ENCODE measurements at places on chromosomes 2 and 18.

GRCh38 chr18:3679241-3679640 lies 229.3 kb downstream of the TGIF1 start:
- no peak for DNase-seq

DNA sequence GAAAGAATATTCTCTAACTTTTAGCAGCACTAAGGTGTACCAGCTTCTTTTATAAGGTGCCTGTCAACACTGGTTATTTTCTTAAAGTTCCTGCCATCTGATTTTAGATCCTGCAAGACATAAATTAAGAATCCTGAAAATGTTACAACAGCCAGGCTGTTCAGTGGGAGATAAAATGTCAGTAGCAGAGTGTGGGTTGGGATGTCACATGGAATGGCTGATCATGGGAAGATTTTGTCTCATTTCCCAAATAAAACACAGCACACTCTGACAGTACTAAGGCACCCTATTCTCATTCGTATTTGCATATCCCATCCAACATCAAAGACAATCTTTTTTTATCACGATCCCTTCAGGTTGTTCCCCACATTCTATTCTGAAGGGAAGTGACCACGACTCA lies 2.4 kb upstream of the COX7A2L start:
- no peak for DNase-seq

DNA sequence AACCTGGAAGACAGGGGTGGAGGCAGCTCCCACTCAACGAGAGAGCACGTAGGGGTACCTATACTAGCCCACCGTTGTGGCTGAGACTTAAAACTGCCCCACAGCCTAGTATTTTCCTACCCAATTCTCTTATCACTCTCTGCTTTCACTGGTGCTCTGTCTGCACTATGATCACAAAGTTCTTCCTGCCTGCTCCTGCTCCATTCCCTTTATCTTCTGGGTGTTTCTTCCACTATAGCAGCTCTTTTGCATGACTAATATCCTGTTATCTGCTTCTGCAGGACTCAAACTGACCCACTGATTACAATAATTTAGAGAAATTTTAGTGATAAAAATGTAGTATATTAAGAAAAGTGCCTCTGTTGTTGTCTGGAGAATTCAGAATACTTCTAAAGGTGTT lies 184.8 kb downstream of the LRP1B start:
- no peak for DNase-seq

DNA sequence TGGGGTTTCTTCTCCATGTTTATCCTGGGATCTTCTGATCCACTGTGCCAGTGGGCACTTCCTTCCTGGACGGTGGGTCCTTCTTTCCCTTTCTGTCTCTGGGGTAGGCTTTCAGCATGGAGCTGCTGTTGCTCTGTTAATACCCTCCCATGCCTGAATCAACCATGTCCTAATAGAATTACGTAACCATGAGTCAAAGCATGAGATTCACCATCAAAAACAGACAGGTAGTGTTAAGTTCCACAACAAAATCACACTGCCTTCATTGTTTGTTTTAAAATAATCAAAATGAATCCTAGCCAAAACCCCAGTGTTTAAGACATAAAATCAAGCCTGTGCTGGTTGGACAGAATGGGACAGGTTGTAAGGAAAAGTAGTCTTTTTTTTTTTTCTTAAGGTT lies 37.5 kb downstream of the GNAL start:
- DNase-seq: no peak

All from stimulated activated CD4-positive, alpha-beta T cell treated with anti-CD3 and anti-CD28 coated beads, TNF-alpha, amount 100 ng/mL, for 4 hours (primary cell).